ENCODE measurements at places on chromosomes 2 and 18.
A peak's percentile ranks its signal among the peaks of the same experiment; 100 is the strongest.

DNA sequence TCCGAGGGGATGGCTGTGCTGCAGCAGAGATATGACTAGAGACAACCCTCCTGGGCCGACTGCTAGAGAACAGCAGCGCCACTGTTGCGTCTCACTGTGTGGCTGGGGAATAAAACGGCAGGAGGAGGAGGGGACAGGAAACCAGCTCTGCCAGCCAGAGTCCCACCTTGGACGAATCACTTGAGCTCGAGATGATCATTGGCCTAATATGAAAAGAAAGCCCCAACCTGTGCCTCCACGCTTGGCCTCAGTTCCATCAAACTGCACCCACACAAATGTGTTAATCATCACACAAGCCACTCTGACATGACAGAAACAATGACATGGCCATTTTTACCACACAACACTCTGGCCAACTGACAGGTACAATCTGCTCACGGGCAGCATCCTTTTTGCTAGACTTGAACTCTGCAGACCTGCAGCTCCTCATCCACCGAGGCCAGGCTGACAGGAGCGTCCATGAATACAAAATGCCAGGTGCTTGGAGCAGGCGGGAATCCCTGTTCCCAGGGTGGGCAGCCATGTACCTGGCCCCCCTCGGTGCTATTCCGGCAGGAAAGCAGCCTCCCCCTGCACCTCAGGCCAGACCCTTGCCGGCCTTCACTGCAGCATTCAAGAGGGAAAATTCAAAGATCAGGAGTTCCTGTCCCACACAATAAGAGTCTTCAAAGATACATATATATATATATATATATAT, 52.3 kb downstream of the PARD6G start:
- DNase-seq: no peak

DNA sequence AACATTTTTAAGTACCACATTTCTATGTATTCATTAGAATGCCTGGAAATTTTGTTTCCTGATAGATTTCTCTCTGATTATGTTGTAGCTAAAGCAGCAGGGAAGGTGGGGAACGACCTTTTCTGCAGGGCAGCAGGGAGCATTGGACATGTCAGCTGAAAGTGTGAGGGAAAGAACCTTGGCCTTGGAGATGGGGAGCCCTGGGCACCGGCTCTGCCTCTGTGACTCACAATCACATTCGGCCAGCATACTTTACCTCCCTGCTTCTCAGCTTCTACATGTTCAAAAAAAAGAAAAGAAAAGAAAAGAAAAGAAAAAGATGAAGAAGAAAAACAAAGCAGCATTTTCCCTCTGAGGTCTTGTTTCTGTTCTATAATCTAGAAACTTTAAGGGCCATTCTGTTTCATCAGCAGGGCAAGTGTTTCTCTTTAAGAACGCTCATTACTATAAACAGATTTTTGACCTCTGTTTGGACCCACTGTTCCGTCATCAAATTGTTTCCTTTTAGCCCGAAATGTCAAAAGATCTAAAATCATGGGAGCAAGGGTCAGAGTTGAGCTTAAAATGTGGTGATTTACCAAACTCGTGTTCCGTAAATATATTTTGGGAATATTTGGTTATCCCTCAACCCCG, 27.9 kb downstream of the SETBP1 start:
- no peak for DNase-seq

DNA sequence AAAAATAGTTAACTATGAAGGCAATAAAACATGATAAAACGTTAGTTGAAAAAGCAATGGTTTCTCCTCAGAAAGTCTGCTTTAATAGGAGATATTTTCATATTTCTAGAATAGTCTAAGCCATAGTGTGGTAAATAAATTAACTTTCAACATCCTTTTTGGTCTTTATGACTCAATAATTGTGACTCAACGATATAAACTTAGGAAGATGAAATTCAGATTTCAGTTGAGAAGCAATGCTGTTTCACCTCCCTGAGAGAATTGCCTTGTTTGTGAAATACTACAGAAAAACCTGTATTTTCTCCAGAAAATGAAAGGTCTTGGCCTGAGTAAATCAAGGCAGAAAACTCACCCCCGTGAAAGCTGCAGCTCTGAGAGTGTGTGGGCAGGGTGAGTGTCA, 166.9 kb downstream of the ETAA1 start:
- no peak for DNase-seq

- DNase-seq: peak; percentile 44
These were observed at the start of gene CTDP1 for GRCh38 chr18:79679552-79680099. Gene CTDP1, plus strand, starts transcription at chr18:79679803. Its CDS starts 145 bp downstream, at chr18:79679948.

DNA sequence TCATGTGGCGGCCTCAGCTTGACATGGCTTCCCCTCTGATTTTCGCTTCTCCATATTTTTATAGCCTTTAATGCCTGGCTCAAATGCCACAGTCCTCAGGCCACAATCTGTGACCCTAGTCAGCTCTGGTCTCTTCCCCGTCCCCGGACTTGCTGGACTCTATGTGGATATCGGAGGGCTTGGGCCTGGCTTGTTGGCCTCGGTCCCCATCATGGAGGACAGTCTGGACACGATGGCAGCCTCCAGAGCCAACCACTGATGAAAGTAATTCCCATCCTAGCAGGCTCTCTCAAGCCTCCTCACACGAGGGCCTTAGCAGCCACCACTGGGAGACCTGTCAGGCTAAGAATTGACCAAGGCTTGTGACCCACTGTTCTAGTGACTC, 61.6 kb downstream of the LPIN1 start:
- DNase-seq: no peak

- DNase-seq: no peak
These were observed 27.9 kb downstream of the COL3A1 start for GRCh38 chr2:189002079-189002478.

DNA sequence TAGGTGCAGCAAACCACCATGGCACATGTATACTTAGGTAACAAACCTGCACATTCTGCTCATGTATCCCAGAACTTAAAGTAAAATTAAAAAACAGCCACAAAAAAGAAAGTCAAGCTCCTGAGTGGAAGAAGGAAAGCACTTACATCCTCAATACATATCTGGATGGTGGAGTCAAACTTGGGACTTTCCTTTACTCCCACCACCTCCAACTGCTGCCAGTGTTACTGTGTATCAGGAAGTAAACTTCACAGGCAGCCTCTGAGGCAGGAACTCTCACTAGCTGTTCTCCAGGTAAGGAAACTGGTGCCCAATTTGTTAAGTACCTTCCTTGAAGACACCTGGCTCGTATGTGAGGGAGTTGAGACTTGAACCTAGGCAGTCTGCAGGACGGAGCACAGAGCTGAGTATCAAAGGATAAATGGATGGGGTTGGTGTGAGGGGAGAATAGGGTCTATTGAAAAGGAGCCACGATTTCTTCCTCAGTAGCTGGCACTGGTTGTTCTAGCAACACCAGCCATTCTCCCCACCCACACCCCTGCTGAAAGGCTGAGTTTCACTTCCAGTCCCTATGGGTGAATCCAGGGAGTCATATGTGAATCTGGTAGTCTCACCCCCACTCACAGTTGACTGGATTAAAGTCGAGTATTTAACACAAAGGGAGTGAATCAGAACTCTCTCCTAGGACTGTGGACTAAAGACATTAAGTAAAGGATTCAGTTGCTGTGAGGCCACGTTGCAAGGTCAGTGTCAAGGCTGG, 50.0 kb upstream of the GPR39 start:
- no peak for DNase-seq

DNA sequence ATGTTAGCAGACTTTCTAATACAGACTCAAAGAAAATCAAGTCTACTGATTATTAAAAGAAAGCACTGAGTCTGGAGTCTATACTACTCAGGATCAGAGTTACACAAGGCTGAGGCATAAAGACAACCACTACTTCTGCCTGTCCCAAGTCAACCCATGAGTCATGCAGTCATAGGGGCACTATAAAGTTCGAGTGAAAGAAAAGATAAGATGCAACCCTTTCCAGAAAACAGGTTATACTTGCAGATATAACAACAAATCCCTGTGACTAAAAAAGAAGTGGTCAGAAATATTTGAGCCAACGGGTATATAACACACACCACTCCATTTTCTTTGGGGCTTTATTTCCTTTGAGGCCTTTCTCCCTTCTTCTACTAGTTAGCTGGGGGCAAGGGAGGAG, 18.6 kb upstream of the SCRN3 start:
- no peak for DNase-seq

GRCh38 chr2:153163055-153163454, 315.5 kb downstream of the RPRM start:
- DNase-seq: no peak

DNA sequence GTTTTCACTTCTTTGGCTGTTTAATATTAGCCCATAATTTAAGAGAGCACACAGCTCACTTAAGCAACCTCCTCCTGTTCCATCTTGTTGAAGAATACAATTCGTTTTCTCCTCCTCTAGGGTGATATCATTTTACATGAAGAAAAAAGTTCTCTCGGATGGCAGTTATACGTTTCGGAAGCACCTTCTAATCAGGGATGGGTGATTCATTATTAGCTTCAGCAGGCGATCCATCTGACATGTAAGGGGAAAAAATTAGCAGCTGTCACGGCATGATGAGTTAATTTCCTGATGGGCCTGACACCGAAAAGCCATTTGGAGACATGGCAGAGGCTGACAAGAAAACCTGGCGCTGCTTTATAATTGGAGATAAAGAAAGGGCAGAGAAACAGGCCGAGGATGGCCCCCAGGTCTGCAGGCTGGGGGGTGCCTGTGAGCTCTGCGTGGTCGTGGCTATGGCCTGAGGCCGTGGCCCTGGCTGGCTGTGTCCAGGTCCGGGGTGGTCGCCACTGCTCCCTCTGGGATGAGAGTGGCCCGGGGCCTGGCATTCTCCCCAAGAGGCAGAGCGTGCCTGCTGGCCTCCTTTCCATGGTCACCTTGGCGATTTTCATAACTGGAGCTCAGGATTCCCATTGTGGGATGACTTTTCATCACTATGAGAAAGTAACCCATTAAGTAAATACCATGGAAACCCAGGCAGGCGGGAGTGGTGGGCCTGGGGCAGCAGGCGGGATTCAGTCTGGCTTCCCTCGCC, 140.1 kb downstream of the PTGR3 start:
- DNase-seq: peak; percentile 48

DNA sequence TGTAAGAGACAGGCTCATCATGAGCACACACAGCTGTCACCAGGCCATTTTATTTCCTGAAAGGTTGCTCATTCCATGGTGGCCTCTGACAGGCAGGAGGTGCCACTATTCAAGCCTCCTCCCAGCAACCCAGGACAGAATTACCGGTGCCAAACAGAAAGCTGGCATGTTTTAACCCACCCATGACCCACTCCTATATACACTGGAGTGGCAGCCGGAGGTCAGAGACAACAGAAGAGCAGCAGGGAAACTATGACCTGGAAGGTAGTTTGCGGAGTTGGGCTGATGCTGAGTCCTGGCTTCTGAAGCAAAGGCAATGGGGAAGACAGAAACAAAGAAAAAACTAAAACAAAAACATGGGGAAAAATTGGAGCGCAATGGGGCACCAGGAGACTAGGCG, 2.3 kb downstream of the RFTN2 start:
- no peak for DNase-seq

DNA sequence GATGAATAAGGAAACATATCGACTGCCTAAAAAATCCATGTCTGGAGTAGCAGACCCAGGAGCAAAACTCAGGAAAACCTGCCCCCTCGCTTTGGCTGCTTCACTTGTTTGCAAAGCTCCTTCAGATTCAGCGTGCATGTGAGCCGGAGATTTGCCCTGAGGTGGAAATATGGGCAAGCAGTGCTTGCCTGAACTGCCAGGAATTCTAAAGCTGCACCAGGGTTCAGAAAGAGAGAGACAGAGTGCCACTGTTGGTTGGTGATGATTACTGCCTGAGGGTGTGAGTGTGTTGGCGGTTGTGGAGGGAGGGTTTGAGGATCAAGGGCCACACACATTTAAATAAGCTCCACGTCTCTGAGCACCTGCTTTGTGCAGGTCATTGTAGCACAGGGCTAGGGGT, 139.6 kb upstream of the RGPD4 start:
- DNase-seq: no peak

- DNase-seq: no peak
These were observed 36.8 kb upstream of the LCLAT1 start for GRCh38 chr2:30410217-30410616.

GRCh38 chr2:138275881-138276280, 225.7 kb upstream of the SPOPL start:
- no peak for DNase-seq

- DNase-seq: no peak
These were observed 14.8 kb downstream of the NPPC start for GRCh38 chr2:231911381-231911780.
